ENCODE measurements at places on chromosomes 7 and 10.

DNA sequence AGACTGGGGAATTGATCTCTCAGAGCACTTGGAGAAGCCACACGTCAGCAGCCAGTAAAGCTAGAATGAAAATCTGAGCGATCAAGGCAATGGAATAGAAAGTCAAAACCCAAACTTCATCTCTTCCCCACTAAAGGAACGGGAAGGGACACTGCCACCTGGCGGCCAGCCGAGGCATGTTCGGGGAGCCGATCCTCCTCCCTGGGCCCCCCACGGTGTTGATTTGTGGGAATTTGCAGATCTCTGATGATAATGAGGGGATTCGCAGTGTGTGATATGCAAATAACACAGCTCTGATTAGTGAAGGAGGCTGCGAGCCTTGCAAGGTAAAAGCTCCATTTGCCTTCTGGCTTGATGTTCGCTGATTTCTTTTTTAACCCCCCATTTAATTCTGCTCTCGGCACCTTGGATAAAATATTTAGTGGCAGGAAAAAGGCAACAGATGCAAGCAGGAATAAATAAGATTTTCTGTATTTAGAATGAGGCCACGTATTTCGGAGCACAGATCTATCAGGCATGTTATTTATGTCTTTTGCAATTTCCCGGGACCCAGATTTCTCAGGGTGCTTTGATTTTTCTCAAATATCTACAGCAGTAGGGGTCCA lies 258.6 kb downstream of the PAXIP1 start:
- DNase-seq: no peak

GRCh38 chr10:74018241-74018640 lies 20.3 kb downstream of the VCL start:
- no peak for DNase-seq

GRCh38 chr10:28677888-28678686 lies 766 bp downstream of the BAMBI start:
- peak; percentile 29 for DNase-seq

- DNase-seq: no peak
Observed at GRCh38 chr7:82428186-82428961, 15.2 kb downstream of the CACNA2D1 start.

DNA sequence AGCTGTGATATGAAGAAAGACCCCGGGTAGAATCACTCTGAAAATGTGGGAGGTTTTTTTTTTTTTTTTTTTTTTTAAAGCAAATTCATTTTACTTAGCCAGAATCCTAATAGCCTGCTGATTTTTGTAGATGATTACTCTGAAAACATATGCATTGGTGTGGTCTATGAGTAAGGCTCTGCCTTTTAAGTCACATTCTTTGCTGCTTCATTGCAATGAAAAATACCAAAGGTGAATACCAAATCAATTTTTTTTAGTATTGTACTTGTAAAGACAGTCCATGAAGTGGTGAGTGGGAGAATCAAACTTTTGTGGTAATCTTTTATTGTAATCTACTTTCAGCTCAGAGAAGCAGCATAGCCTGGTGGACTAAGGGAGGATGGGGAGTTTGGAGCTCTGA lies 130.3 kb downstream of the SDK1 start:
- no peak for DNase-seq

- no peak for DNase-seq
Observed at GRCh38 chr7:41817386-41817785, 114.5 kb upstream of the INHBA start.

DNA sequence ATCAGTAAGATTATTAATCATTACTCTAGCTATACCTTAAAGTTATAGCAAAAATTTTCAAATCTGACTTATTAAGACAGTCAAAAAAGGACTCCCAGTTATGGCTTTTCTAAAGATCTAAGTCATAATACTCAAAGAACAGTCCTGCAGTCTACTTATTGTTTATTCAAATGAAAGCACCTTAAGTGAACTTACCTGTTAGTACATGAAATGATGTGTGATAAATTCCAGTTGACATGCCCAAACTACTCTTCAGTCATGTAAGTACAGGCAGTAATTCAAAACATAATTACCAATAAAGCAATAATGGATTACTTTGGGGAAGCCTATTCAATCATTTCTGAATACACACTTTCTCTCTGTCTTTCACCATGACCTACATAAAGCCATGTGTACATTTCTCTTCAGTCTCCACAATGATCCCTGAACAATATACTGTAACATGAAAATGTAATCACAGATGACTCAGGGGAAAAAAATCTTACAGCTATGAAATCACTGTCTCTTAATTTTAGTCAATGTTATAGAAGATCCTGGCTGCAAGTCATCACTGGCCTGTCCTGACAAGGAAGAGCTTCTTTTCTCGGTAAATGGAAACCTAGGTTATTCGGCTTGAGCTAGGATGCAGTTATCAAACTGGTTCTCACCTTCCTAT lies 420.7 kb upstream of the LRRTM3 start:
- no peak for DNase-seq

DNA sequence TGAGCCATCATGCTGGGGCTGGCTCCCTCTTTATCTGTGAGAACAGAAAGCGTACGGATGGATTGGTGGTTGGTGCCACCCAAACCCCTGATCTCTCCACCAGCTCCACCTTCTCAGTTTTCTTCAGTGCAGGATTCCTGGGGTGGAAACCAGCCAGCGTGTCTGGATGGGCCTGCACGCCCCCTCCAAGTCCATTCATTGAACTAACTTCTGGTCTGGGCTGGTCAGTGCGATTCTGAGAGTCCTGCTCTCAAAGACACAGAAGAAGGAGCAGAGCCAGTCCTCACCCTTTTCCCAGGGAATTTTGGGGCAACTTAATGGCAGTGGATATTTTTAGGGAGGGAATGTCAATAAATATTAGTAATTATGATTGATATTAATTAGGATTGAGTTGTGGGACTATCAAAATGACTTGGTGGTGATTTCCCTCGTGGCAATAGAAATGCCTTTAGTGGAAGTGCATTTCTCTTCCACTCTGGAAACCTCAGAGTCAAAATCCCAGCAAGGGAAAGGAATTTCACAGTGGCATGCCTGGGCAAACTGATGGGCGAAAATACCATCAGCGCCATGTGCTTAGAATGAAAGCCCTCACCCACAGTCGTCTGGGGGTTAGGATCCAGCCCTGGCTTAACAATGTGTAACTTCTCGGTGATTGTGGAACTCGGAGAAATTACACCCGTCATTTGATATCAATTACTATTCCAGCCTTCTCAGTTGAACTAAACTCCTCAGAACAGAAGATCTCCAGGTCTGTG lies 69.3 kb upstream of the EEPD1 start:
- DNase-seq: no peak

- no peak for DNase-seq
Observed at GRCh38 chr10:132812520-132812919, 26.6 kb upstream of the NKX6-2 start.

DNA sequence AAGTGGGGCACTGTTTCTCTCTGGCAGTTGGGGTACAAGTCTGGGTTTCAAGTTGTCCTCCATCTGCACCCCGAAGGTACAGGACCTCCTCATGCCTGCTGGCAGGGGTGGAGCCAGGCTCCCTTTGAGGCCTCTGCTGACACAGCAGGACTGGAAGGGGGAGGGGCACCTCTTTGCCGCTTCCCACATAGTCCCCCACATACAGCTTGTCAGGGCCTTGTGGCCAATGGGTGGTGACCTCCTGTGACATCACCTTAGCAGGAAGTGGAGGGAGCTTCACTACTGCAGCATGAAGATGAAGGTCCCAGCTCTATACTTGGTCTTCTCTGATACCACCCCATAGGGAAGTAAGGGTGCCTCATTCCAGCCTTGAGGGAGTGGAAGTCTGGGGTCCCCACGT lies 167.8 kb downstream of the RAMP3 start:
- no peak for DNase-seq

- DNase-seq: peak; percentile 46
Observed at GRCh38 chr10:110498982-110499795, 1.5 kb downstream of the DUSP5 start.

GRCh38 chr10:122286867-122287266 lies 15.8 kb downstream of the BTBD16 start:
- DNase-seq: no peak

DNA sequence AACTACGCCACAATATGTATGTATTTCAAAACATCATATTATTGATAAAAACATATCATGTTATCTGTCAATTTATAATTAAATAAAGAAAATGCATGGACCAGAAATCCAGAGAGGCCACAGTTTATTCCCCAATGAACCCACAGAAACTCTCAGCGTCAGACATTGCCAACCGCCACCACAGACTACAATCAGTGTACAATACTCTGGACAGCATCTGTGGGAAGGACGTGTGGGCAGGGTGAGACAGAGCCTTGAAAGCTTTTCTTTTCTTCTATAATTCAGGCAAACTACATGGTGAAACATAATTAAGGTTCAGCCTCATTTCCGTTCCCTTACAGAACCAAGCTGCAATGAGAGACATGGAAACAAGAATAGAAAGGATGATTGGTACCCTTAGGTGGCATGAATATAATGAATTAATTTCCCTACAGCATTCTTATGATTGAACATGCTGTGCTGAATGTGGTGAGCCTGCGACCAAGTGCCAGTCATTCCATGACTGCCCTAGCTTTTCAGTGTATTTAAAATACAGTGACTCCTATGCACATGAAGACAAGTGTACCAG lies 909.3 kb downstream of the SORCS1 start:
- DNase-seq: no peak

DNA sequence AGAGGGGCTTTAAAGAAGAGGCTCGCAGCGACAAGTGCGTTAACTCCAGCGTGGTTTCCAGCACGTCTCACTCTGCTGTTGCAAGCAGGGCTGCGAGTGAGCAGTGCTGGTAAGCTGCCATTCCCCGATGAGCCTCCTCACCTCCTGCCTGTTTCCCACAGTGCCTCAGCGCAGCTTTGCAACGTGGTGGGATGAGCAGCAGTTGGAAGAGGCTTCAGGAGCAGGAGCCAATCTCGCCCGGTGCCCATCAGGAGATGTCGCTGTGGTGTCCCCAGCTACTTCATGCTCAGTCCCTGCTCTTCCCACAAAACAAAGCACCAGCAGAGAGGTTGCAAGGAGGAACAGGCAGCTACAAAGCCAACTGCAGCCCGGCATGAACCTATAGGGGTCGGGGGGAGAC lies 2.4 kb upstream of the ADARB2 start:
- DNase-seq: no peak

GRCh38 chr10:3926258-3926657 lies 141.2 kb upstream of the KLF6 start:
- no peak for DNase-seq

DNA sequence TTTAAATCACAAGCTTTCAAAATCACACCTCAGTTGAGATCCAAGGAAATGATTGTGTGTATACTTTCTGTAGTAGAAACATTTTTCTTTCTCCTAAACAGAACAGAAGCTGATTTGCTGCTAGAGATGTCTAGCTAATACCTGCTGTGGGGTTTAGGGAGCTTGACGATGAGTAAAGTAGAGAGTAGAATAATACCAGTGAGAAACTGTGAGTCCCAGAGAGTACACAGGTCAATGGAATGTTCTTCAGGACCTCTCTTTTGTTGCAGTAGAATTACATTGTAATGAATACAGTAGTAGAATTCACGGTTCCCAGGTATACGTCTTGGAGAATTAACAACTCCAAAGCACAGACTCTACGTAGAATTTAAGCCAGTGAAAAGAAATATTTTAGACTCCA lies 18.0 kb downstream of the TRUB1 start:
- DNase-seq: no peak

DNA sequence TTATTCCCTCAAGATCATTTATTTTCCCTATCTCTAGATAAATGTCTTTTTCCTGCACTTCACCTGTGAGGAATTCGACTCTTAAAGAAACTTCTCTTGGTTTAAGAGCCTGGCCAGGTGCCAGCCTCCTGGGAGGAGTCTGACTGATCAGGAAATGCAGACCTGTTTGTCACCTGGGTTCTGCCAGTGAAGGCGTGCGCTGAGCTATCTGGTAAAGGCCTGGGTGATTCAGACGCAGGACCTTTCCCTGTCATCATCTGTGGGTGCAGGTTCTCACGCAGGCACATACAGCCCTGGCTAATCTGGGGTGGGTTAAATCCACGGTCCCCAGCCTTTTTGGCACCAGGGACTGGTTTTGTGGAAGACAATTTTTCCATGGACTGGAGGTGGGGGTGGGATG lies 65.3 kb upstream of the AQP1 start:
- DNase-seq: no peak
